ENCODE measurements at places on chromosomes 1 and 21. TPM values are rescaled to one million over a fixed set of nuclear protein-coding genes. Genes with fewer than 3 reads are reported as not detected.

OR10J1 gene
- not detected for total RNA-seq

DNA sequence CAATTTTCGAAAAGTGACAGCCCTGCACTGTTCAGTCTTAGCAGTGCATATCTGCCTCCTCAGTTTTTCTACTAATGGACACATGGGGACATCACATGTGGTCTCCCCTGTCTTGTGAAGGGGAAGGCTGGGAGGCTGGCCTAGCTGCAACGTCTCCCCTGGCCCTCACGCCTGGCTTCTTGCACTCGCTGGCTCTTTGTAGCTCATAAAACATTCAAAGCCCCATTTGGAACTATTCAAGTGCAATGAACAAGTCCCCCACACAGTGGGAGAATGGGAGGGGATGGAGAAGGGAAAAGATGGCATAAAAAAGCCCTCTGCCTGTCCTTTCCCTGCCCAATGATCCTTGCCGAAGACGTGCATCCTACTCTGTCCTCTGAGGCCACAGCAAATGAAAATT lies 73.6 kb downstream of the PGBD5 start:
- DNase-seq, result no peak

DNA sequence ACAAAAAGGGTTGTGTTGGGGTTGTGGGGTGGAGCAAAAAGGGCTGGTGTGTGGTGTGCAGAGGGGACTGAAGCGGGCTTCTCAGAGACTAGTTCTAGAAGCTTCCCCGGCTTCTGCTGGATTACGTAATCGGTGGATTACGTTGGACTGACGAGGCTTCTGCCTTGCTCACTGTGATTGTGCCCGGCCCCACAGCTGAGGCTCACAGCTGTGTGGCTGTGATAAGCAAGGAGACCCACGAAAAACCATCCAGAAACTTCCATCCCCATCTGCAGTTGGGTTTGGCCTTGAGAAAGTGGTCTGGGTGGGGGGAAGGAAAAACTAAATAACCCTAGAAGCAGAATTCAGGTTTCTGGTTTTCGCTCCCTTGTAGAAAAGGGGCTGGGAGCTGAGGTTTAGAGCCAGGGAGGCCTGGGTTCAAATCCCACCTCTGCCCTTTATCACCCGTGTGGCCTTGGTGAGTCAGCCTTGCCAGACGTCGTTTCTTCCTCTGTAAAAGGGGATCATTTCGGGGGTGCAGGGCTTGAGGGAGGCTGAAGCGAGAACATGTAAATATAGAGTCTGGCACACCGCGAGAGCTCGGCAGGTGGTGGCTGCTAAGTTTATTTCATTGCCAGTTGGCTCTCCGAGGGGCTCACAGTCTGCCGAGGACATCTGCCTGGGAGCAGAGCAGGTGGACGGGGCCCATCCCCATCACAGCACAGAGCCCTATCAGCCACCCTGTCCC lies 30.4 kb upstream of the DISP3 start:
- no peak for DNase-seq

DNA sequence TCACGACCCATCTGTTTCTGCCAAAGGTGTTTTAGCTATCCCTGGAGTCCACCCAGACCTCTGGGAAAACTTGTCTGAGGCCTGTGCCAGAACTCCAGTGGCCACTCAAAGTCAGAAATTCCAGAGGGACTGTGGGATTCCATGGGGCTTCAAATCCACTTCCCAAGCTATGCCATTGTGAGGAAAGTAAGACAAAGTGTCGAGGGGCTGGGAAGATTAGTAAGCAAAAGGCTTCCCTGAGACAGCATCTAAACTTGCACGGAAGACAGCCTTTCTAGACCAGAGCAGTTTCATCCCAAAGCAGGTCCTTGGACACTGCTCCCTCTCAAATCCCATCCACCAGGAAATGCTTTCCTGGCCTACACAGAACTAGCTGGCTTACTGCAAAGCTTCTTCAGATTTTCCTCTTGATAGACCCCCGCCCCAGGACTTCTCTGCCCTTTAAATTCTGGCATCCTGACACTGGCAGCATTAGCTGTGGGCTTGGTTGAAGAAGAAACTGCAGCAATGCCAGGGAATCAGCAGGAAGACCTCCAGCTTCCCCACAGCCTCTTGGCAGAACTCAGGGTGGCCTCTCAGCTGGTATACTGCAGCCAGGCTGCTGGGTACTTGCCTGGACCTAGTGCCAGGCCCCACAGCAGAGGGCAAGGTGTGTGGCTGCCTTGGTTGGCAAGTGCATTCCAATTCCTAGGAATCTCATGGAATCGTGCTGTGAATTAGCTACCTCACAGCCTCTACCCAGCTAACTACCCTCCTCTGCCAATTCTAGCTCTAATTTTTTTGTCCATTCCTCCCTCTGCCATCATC lies 27.3 kb upstream of the LMX1A start:
- DNase-seq, result peak; percentile 78

DNA sequence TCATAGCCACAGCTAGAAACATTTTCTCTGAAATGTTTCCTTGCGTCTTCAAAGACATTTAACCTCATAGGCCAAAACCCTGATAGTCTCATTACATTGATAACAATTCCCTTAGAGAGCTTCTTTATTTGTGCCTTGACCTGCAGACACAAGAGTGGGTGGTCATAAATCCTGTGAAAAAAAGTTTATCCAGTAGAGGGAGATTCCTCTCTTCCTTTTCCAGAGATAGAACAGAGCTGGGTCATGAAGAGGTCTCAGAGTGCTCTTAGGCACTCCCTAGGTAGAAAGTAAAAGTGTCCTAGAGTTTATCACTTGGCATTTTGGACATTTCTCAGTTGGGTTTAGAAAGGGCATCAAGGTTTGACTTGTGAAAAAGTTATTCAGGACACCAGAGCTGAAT lies 426.1 kb downstream of the NUF2 start:
- no peak for DNase-seq

GRCh38 chr1:216765346-216766300 lies 42.4 kb upstream of the ESRRG start:
- no peak for DNase-seq
